EL (cell line): ENCODE measurements at places on chromosomes 2 and 18.

DNA sequence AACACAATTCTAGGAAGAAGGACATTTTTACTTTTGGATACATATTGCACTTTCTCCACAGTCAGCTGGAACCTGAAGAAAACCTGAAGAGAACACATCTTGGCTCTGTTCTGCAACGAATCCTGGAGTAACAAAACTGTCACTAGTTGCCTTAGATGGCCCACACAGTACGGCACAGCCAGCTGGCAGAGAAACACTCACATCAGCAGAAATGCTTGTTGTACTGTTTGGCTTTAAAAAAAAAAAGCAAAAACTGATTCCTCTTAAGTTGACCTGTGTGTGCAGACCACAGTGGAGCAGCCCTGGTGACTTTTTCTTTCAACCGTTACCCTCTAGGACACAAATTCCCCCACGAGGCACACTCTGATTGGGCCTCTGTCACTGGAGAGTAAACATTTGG lies 152.3 kb upstream of the TWIST2 start:
- no peak for DNase-seq

DNA sequence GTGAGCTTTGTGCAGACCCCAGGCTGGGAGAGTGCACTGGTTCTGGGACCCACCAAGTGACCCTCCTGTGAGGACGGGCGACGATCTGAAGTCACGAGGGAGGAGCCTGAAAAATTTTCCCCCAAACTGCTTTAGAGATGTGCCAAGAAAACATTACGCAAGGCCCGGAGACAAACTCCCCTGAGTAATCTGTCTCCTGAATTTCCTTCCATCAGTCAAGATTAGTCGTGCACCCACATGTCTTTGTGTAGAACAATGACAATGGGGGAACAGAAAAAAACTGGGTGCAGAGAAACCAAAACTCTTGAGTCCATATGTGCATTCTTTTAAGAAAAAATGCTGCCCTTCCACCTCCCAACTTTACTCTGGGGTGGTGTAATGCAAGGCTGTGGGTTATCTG lies 12.6 kb upstream of the NCK2 start:
- DNase-seq = no peak

DNA sequence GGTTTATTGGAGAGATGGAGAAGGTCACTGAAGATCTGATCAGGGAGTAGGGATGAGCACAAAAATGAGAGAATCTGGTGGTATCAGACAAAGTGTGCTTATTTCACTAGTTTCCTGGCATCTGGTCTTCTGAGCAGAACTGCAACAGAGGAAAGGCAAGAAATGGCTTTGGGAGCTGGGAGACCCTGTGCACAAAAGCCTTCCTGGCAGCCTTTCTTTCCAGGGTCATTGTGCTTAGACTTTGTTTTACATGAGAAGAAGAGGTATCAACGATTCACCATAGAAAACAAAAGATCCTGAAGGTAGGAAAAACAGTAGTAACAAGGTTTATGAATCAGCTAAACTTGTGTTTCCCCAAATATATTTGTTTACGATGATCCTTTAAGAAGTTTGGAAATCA lies 162.9 kb downstream of the CNTNAP5 start:
- no peak for DNase-seq

DNA sequence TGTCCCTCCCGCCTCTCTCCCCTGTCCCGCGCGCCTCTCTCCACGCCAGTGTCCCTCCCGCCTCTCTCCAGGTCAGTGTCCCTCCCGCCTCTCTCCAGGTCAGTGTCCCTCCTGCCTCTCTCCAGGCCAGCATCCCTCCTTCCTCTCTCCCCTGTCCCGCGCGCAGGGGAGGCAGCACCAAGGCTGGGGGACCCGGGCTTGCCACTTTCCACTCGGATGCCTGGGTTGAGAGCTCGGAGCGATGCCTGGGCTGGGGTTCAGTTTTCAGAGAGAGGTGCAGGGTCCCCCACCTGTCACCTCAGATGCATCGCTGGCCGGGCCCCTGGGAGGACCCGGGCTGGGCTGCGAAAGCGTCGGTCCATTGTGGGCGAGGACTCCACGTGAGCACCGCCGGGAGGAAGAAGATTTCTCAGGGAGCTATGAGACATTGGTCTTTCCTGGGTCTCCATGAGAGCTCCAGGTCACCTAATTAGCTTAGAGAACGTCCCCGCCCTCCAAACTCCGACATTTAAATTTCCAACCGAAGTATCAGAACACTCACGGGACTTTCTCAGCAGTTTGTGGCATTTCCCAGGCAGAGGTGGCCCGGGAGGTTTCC lies 2.1 kb downstream of the FBLN7 start:
- DNase-seq = no peak

DNA sequence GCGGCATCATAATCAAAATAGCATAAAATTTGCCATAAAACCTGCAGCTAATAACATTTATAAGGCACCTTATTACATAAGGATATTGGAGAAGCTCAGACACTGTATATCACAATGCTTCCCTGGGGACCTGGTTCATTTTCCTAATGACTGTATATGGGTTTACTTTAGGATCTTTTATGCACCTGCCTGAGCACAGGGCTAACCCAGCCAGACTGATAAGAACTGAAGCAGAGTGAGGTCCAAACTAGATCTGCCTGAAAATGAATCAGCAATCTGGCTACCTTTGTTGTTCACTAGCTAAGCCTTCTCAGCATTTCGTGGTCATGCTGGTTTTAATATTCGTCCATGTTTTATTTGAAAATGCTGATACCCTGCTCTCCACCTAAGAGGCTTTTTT lies 1922.3 kb upstream of the CELF4 start:
- DNase-seq = no peak

DNA sequence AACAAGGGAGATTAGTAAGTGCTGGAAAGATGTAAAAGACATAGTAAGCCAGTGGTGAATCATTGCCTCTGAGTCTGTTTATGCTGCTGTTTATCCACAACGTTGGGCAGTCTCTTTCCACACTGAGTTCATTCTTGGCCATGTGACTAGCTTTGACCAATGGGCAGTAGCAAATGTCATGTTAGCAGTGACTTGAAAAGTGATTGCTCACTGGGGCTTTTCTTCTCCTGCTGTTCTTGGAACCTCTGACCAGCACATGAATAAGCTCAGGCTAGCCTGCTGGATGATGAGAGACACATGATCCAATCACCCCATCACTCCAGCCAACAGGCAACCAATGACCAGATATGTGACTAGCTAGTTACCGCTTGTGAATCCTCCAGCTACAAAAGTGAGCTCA lies 360.4 kb downstream of the SLC4A3 start:
- peak; percentile 78 for DNase-seq

DNA sequence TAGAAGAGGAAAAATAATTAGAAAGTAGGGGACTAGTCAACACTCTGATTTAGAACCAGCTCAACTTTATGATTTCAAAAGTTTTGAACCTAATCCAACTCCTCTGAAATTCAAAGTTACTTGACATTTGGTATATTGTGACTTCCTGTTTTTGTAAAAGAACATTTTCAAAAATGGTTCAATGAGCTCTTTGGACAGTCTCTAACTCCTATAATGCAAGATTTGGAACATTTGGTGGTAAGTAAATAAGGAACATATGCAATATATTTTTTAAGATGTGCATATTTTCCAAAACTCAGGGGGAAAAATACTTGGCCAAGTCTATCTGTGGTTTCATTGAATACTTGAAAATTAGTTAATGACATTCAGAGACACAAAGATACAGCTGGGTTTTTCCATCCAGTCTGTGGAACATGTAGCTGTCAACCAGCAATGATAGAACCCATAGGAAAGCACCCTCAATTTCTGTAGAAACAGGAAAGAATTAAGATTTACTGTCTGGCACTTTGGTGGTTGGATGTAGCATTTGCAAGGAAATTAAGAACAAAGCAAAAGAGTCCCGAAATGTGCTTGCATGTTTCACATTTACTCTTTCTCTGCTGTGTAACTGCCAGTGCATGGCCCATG lies 17.0 kb upstream of the ANKRD44 start:
- DNase-seq = no peak

DNA sequence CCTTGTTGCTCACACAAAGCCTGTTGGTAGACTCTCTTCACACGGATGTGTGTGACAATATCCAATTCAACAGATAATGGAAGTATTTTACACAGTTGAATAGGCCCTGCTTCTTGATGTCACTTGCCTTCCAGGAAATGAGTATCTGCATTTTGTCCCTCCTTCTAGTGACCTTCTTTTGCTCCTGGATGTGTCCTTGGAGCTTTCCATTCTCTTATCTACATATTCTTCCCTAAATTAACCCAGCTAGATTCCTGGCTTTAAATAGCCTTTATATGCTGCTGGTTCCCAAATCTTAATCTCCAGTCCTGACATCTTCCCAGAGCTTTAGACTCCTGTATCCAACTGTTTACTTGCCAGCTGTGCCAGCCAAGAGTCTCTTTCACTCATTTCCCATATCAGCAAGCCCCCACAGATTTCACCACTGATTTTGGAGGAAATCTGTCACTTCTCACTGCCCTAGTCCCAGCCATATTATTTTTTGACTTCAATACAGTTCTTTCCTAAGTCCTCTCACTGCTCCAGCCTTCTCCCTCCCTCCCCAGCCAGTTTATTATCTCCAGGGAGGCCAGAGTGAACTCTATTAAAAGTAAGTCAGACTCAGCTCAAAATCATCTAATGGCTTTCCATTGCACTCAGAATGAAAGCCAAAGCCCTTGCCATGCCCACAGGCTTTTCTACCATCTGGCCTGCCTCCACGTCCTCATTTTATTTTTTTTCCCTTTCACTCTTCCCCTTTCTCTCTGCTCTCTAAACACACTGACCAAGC lies 170.0 kb downstream of the PDE11A start:
- DNase-seq = no peak

- peak; percentile 47 for DNase-seq
Measured at GRCh38 chr2:176490061-176490861, 221.0 kb downstream of the MTX2 start.

- DNase-seq = peak; percentile 85
Measured at GRCh38 chr2:101295895-101296294, 12.6 kb downstream of the RNF149 start.

DNA sequence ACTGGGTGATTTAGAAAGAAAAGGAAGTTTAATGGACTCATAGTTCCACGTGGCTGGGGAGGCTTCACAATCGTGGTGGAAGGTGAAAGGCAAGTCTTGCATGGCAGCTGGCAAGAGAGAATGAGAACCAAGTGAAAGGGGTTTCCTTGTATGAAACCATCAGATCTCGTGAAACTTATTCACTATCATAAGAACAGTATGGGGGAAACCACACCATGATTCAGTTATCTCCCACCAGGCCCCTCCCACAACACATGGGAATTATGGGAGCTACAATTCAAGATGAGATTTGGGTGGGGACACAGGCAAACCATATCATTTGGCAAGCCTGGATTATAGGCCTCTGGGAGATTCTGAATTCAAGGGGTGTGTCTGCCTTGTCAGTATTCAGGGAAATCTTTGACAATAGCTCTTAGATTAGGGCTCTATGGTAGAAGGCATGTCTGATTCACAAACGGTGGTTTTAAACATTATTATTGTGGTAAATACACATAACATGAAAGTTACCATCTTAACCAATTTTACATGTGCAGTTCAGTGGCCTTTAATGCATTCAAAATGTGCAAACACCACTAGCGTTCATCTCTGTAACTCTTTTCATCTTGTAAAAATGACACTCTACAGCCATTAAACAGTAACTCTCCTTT lies 15.3 kb upstream of the PLB1 start:
- DNase-seq = no peak

DNA sequence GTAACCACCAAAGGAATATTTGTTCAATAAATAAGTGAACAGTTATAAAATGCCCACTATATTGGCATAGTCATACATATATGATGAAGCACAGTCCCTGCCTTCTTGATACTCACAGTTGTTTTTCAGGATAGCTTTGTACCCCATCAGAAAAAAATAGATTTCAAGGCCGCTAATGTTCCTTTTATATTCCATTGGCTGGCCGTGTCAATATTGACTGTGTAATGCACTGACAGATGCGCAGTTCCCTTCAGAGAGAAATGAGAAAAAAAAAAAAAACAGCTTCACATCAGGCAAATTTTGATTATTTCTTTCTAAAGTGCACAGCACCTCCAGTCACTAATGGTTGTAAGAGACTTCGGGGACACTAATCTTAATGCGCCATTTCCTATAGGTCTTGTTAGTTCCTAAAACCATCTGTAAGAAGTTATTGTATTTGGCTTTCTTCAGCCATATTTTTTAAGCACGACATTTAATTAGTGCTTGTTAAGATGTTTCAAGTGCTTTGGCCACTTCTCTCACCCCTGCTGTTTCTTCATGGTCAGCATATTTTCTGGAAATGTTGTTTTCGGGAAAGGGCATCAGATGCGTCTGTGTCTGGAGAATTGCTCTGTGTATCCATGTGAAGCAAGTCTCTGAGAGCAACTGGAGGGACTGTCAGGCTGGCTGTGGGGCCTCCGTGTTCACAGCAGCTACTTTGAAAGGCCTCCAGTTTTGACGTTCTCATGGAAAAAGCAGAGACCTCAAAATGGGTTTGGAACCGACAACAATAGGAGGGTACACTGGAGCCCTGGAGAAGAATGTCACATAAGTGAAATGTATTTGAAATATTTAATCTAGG lies 378.3 kb downstream of the MTX2 start:
- no peak for DNase-seq

DNA sequence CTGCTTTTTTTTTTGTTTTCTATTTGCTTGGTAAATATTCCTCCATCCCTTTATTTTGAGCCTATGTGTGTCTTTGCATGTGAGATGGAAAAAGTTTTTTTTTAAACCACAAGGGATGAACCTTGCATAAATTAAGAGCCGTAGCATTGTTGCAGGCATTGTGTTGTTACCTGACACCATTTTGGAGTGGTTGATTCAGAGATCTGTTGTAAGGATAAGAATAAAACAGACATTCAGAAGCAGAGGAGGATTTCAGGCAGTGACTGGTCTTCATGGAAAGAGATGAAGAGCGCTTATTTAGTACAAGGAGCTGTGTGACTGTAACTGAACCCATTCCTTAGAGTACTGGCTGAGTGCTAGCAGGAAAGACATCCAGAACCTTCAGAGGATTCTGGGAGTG lies 101.2 kb downstream of the LTBP1 start:
- no peak for DNase-seq

DNA sequence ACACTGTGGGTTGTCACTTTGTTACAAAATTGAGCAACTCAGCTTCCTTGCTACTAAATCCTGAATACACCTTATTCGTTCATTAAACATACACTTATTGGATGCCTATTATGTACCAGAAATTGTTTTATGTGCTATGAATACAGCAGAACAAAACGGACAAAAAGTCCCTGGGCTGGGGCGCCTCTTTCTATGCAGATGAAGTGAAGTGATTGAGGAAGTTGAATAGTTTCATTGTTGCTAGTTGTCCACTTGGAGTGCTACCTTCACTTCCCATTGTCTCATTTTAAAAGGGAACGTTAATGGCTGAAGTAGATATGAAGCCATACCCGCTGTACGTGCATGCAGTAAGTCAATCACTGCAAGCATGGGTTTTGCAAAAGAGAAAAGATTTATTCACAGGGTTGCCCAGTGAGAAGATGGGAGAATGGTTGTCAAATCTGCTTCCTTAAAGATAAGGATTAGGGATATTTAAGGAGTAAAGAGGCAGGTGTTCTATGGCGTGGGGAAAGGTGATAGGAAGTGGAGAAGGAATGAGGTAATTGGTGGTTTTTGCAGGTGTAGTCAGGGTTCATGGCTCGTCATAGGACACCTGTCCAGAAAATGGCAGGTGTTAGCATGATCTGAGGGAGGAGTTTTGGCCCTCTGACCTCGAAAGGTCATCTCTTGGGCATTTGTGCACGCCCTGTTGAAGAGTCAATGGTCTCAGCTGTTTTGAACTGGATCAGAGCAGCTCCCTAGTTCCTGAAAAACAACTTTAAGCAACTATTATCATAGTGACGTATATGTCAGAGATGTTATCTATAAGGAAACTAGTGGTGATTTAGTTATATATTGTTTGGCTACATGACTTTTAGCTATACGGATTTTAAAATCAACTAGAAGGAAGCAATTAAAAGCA lies 23.5 kb downstream of the TRPM8 start:
- DNase-seq = no peak
